SHP77 (cell line): ENCODE measurements at places on chromosomes 11 and 22.

DNA sequence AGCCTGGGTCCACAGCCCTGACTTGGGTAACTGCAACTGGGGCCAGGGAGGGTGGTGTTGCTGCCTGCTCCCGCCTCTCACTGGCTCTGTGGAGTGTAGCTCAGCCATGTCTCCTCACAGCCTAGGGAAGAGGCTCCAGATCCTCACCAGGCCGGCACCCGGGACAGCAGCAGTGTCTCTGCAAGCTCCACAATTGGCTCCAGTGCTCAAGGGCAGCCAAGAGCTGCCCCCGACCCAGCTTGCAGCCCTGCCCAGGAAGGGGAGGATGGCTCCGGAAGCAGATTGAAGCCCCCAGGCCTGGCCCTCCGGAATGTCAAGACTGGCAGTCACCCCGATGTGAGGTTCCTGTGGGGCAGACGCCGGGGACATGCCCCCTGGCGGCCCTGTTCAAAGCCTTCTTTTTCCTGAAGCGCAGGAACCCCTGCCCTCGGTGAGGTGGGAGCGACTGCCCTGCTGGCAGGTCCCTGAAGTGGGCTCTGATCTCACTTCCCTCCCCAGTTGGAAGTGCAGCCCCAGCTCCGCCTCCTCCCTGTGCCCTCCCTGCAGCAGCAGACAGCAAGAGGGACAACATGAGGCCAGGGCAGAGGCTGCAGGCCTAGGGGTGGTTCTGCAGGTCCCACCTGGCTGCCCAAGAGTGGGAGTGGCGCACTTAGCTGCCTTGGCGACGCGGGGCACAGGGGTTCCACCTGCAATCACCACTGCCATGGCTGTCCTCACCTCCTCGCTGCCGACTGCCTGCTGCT lies 816.2 kb upstream of the LUZP2 start:
- DNase-seq: no peak

DNA sequence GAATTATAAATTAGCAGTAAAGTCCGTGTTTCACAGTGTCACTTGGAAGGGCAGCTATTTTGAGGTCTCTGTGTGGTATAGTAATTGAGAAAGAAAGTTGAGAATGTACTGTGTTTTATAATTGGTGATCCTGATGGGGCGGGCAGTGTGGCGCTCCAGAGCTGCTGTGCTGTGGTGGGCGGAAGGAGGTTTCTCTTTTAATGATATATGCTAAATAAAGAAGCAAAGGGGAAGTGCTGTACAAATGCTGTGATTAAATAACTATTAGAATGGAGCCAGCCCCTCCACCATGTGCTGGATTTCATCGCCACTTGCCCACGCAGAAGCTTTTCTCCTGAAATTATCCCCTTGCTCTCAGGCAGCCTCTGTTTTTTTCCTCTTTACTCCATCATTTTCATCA lies 24.6 kb downstream of the ATXN10 start:
- no peak for DNase-seq

DNA sequence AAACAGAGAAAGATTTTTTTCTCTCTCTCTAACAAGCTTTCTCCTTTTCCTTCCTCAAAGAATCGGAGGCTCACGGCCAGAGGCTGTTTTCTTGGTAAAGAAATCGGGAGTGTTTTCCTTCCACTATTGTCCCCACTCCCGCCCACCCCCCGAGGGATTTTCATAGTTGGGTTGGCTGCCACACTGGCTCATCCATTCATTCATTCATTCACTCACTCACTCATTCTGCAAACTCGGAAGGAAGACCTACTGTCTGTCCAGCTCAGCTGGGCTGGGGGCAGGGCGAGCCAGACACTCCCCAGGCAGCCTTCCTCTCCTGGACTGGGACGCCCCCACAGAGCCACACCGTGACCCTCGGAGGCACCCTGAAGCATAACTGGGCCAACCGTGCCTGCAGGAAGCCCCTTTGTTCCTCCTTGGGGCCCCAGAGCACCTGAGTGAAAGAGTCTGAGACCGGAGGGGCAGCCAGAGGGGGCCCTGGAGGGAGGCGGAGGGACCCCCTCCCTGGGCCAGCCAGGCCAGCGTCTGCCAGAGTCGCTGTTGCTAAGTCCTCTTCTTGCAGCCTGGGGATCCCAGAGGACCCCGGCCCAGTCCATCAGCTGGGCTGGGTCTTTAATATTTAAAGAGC lies 17.0 kb downstream of the CDKN1C start:
- no peak for DNase-seq

DNA sequence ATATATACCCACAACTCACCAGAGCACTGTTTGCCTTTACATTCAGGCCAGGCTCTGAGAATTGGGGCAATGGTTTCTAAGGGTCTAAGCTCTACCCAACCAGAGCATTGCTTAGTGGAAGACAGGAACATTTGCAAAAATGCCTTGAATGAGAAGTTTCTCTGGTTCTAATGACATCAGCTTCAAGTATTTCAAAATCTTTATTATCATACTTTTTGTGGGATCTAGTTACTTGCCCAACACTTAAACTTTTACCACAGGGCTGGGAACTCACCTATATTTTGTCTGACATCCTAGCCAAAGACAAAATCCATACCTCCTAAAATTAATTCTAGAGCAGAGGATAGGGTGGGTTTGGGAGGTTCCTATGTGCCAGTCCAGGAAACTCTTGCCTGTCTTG lies 51.5 kb downstream of the INSC start:
- no peak for DNase-seq

- no peak for DNase-seq
Observed at GRCh38 chr11:45021001-45021400, 70.3 kb upstream of the TP53I11 start.

DNA sequence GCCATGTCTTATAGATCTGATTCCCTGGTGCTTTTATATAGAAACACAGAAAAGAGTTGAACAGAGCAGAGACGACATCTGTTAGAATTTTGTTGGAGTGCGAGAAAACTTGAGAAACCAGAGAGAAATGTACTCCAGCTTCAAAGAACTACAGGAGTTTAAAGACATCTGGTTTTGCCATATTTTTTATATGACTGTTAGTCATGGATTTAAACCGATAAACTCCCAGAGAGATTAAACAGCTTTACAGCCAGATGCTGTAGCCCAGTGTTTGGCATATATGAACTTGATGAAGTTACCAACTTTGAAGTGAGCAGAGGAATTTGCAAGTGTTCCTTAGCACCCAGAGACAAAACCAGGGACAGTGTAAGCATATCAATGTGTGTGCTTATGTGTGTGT lies 1083.1 kb downstream of the LRRC4C start:
- no peak for DNase-seq

DNA sequence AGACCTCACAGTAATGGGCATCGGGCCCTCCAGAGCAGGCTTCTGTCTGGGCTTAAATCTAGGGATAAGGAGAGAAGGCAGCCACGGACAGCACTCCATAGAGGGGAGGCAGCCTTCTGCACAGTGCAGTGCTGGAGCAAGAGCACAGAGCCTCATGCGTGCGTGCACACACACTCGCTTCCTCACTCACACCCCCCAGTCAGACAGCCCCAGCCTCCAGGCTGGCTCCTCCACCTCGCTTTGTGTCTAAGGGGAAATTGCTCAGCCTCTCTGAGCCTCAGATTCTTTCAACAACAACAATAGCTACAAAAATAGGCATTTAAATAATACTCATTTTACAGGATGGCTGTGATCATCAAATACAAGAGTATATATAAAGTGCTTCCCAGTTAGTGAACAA lies 26.7 kb upstream of the ETS1 start:
- DNase-seq: no peak
